Right lobe of liver (tissue), 6 donors: ENCODE measurements at places on chromosomes 2 and 18. TPM values are rescaled to one million over a fixed set of nuclear protein-coding genes. Genes with fewer than 3 reads are reported as not detected.

DNA sequence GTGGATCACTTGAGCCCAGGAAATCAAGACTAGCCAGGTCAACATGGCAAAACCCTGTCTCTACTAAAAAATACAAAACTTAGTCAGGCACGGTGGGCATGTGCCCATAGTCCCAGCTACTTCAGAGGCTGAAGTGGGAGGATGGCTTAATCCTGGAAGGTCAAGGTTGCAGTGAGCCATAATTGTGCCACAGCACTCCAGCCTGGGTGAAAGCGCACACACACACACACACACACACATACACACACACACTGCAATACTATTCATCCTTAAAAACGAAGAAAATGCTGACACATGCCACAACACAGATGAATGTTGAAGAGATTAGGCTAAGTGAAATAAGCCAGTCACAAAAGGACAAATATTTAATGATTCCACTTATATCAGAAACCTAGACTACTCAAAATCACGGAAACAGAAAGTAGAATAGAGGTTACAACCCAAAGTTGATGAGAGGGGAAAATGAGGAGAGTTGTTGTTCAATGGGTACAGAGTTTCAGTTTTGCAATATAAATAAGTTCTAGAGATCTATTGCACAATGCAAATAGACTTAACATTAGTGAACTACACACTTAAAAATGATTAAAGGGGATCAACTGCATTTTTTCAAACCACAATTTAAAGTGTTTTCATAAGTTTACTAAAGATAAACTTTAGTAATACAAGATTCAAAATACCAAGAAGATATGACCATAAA is 114.5 kb downstream of the USP34 start:
- H3K4me1 ChIP-seq, result peaks cover 40% of the 10 kb centered on the region
- H3K27ac ChIP-seq, result peak overlapping the region; percentile 65
- peak; percentile 68 for DNase-seq
- no peak overlapping the region for H3K4me3 ChIP-seq
- H3K36me3 ChIP-seq, result no peaks in the 10 kb centered on the region

The VWA3B gene
- 0.12 TPM for total RNA-seq

The NTSR2 gene
- total RNA-seq, result not detected

- no peak for DNase-seq
- H3K4me3 ChIP-seq, result no peak overlapping the region
- H3K27me3 ChIP-seq, result no peaks in the 10 kb centered on the region
Observed at GRCh38 chr2:166454006-166454595, 39.9 kb downstream of the SCN7A start.

The TWIST2 gene
- 0.18 TPM for total RNA-seq

The RIOK3 gene
- 41.3 TPM for total RNA-seq

DNA sequence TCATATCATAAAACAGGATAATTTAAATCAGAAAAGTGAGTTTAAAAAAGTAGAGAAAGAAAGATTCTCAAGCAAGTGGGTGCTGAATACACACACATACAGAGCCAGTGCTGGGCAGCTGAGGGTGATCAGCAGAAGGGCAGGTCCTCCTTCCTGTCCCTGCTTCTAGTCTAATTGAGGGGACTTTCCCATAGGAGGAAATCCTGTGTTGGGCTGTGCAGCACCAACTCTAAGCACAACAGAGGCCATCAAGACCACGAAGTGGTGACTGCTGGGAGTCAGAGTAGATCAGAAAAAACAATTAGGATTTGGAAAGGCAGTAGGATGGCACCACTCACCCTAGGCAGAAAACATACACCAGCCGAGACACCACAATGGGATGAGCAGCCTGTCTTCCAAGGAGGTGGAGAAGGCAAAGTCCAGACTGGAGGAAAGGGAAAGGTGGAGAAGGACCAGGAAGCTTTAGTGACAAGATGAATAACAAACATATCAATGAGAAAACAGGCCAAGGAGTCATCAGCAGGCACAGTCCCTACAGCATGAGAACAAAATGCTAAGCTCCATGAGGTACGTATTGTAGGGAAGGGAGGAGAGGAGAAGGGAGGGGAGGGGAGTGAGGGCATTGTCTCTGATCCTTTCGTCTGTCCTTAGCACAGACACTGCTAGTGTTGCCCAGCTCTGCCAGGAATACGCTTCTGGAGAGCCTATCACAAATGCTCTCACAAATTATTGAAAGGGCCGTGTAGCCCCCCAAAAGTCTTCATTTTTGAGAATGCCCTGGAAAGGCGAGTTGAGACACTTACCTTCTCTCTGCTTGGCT is 16.7 kb upstream of the MSGN1 start:
- no peak overlapping the region for H3K27ac ChIP-seq
- H3K27me3 ChIP-seq, result no peaks in the 10 kb centered on the region
- H3K4me3 ChIP-seq, result no peak overlapping the region
- H3K36me3 ChIP-seq, result no peaks in the 10 kb centered on the region
- no peaks in the 10 kb centered on the region for H3K4me1 ChIP-seq

- DNase-seq, result no peak
- no peaks in the 10 kb centered on the region for H3K4me1 ChIP-seq
Observed at GRCh38 chr2:28507796-28508764, 12.2 kb downstream of the PLB1 start.

The SERPINB3 gene
- not detected for total RNA-seq

DNA sequence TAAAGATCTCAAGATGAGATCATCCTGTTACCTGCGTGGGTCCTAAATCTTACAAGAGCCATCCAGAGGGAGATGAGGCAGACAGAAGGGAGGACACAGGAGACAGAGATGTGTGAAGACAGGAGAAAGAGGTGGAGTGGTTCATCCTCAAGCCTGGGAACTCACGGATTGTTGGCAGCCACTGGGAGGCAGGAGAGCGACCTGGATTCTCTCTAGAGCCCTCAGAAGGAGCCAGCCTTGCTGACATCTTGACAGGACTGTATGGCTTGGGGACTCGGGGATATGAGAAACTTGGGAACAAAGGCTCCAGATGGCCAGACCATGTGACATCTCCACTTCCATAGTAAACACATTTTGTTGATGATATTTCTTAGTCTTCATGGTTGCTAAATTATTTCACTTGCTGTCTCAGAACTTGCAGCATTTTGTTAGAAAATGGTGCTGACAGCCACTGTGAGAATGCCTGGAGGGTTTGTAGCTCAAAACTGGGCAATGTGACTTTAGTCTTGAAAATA is 57.8 kb upstream of the MC2R start:
- H3K27me3 ChIP-seq, result no peaks in the 10 kb centered on the region
- H3K4me3 ChIP-seq, result no peak overlapping the region
- no peaks in the 10 kb centered on the region for H3K36me3 ChIP-seq
- H3K4me1 ChIP-seq, result no peaks in the 10 kb centered on the region
- H3K27ac ChIP-seq, result no peak overlapping the region

The TBR1 gene
- total RNA-seq, result not detected

- H3K4me1 ChIP-seq, result no peaks in the 10 kb centered on the region
- no peak for DNase-seq
- H3K4me3 ChIP-seq, result no peak overlapping the region
- no peaks in the 10 kb centered on the region for H3K36me3 ChIP-seq
- no peaks in the 10 kb centered on the region for H3K27me3 ChIP-seq
Observed at GRCh38 chr2:134021830-134022524, 231.9 kb upstream of the MGAT5 start.

GRCh38 chr18:58344861-58345463 is 283.9 kb downstream of the ALPK2 start:
- H3K4me1 ChIP-seq, result no peaks in the 10 kb centered on the region
- H3K27ac ChIP-seq, result no peak overlapping the region
- H3K4me3 ChIP-seq, result no peak overlapping the region
- no peaks in the 10 kb centered on the region for H3K36me3 ChIP-seq

DNA sequence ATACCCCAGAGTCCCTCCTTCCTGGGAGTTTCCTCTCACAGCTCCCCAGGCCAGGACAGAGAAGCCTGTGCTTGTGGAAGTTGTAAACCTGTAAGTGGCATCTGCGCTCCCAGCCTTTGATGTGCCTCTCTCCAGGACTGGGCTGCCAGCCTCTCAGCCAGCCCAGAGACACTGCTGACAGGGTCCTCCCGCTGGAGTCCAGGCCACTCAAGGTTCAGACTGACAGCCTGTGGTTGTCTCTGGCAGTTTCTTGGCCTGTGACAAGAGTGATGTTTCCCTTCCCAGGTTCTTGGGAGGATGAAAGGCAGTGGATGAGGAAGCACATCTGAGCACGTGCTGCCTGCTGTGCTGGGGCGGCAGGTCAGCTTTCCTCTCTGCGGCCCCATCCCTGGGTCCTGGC is 3.0 kb downstream of the SLC35F6 start:
- no peak overlapping the region for H3K4me3 ChIP-seq
- H3K36me3 ChIP-seq, result no peaks in the 10 kb centered on the region
- H3K27ac ChIP-seq, result no peak overlapping the region
- H3K27me3 ChIP-seq, result no peaks in the 10 kb centered on the region

DNA sequence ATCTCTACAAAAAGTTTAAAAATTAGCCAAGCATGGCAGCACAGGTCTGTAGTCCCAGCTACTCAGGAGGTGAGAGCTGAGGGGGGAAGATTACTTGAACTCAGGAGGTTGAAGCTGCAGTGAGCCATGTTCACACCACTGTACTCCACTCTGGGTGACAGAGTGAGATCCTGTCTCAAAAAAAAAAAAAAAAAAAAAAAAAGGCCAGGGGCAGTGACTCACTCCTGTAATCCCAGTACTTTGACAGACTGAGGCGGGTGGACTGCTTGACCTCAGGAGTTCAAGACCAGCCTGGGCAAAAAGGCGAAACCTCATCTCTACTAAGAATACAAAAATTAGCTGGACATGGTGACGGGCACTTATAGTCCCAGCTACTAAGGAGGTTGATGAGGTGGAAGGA is 37.0 kb downstream of the PUM2 start:
- H3K36me3 ChIP-seq, result peaks cover 7% of the 10 kb centered on the region
- H3K4me3 ChIP-seq, result no peak overlapping the region
- H3K27me3 ChIP-seq, result no peaks in the 10 kb centered on the region
- no peak for DNase-seq
- H3K27ac ChIP-seq, result no peak overlapping the region
- H3K4me1 ChIP-seq, result no peaks in the 10 kb centered on the region

- peaks cover 11% of the 10 kb centered on the region for H3K4me1 ChIP-seq
- peak overlapping the region; percentile 28 for H3K4me3 ChIP-seq
- H3K36me3 ChIP-seq, result no peaks in the 10 kb centered on the region
- peak; percentile 71 for DNase-seq
- peak overlapping the region; percentile 22 for H3K27ac ChIP-seq
Observed at GRCh38 chr18:13313006-13313686, 94.6 kb downstream of the LDLRAD4 start.

- no peaks in the 10 kb centered on the region for H3K27me3 ChIP-seq
- DNase-seq, result peak; percentile 74
- peak overlapping the region; percentile 77 for H3K27ac ChIP-seq
- no peak overlapping the region for H3K4me3 ChIP-seq
- H3K4me1 ChIP-seq, result no peaks in the 10 kb centered on the region
Observed at GRCh38 chr2:120480903-120481445, 135.0 kb downstream of the INHBB start.

GRCh38 chr2:229712136-229712535 is 2.2 kb downstream of the DNER start:
- no peak overlapping the region for H3K4me3 ChIP-seq
- H3K27me3 ChIP-seq, result peaks cover 5% of the 10 kb centered on the region
- H3K27ac ChIP-seq, result no peak overlapping the region
- H3K36me3 ChIP-seq, result no peaks in the 10 kb centered on the region
- peaks cover 15% of the 10 kb centered on the region for H3K4me1 ChIP-seq

DNA sequence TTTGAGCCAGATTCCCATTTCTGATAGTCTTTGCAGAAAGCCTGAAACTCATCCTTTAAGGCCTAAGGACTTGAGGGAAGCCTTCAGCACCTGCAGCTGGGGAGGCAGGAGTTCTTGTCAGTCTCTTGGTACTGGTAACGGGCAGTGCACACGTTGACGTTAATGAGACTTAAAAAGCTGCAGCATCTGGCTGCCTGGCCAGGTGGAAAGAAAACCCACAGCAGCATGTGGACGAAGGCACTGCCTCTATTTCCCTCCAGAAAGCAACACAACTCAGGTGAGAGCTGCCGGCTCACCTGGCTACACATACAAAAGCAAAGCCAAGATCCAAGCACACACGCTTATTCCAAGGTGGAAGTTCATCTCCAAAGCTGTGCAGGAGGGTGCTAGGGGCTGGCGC is 178.8 kb downstream of the ANAPC1 start:
- no peaks in the 10 kb centered on the region for H3K36me3 ChIP-seq
- H3K27me3 ChIP-seq, result no peaks in the 10 kb centered on the region
- H3K4me3 ChIP-seq, result no peak overlapping the region
- H3K4me1 ChIP-seq, result no peaks in the 10 kb centered on the region

GRCh38 chr2:151138507-151138906 is 123.2 kb downstream of the RBM43 start:
- no peak overlapping the region for H3K27ac ChIP-seq
- H3K4me3 ChIP-seq, result no peak overlapping the region
- H3K36me3 ChIP-seq, result no peaks in the 10 kb centered on the region

DNA sequence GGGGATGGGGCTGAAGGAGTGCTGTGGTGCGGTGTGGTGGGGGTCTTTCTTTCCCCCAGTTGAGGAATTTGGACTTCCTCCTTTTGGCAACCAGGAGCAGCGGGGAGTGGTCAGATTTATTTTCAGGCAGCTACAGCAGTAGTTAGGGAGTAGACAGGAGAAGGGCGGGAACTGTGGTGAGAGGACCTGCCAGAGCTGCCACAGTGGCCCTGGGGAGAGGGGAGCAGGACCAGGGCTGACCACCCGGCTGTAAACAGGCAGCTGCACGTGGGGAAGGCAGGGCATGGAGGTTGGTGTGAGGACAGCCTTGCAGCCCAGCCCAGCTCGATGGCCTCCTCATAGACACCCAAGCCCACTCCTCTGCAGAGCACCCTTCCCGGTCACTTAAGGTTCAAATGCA is 197.2 kb downstream of the GLI2 start:
- no peak overlapping the region for H3K4me3 ChIP-seq
- H3K36me3 ChIP-seq, result no peaks in the 10 kb centered on the region
- no peak for DNase-seq
- no peaks in the 10 kb centered on the region for H3K4me1 ChIP-seq
- H3K27ac ChIP-seq, result no peak overlapping the region

GRCh38 chr18:38221476-38222100 is 656.0 kb upstream of the CELF4 start:
- H3K4me3 ChIP-seq, result no peak overlapping the region
- H3K4me1 ChIP-seq, result no peaks in the 10 kb centered on the region
- no peaks in the 10 kb centered on the region for H3K36me3 ChIP-seq
- no peak for DNase-seq
- H3K27ac ChIP-seq, result no peak overlapping the region

DNA sequence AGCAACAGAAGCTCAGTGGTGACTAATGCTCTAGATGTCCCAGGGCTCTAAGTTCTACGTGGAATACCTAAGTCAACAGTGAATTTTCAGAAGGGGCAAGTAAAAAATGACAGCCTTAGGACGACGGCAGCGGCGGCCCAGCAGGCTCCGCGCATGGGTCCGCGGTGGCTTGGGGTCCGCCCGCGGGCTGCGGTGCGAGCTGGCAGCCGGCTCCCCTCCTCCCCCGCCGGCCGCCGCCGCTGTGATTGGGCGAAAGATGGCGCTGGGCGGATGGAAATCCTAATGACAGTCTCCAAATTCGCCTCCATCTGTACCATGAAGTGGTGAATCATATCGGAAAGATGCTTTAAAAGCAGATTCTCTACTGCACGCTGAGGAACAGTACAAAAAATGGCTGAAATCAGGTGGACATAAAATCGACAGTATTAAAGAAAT is 74.7 kb downstream of the HNRNPLL start:
- no peak for DNase-seq
- H3K36me3 ChIP-seq, result no peaks in the 10 kb centered on the region
- no peak overlapping the region for H3K27ac ChIP-seq
- H3K4me1 ChIP-seq, result no peaks in the 10 kb centered on the region
- H3K27me3 ChIP-seq, result no peaks in the 10 kb centered on the region

GRCh38 chr2:207969249-207969648 is 56.1 kb downstream of the PLEKHM3 start:
- H3K4me3 ChIP-seq, result no peak overlapping the region
- no peaks in the 10 kb centered on the region for H3K27me3 ChIP-seq
- no peaks in the 10 kb centered on the region for H3K4me1 ChIP-seq
- H3K27ac ChIP-seq, result no peak overlapping the region
- no peaks in the 10 kb centered on the region for H3K36me3 ChIP-seq
- DNase-seq, result no peak
